IPS DF 6.9 (cell line): ENCODE measurements at places on chromosomes 6 and 20.

- no peak overlapping the region for H3K27ac ChIP-seq
- no peak overlapping the region for H3K4me3 ChIP-seq
- DNase-seq, result no peak
- no peaks in the 10 kb centered on the region for H3K4me1 ChIP-seq
Measured at GRCh38 chr6:141667580-141668309, 465.0 kb upstream of the GJE1 start.

- no peaks in the 10 kb centered on the region for H3K36me3 ChIP-seq
- H3K27me3 ChIP-seq, result no peaks in the 10 kb centered on the region
- no peak for DNase-seq
- no peaks in the 10 kb centered on the region for H3K4me1 ChIP-seq
- no peak overlapping the region for H3K4me3 ChIP-seq
Measured at GRCh38 chr6:164078532-164079274, 664.2 kb downstream of the QKI start.

DNA sequence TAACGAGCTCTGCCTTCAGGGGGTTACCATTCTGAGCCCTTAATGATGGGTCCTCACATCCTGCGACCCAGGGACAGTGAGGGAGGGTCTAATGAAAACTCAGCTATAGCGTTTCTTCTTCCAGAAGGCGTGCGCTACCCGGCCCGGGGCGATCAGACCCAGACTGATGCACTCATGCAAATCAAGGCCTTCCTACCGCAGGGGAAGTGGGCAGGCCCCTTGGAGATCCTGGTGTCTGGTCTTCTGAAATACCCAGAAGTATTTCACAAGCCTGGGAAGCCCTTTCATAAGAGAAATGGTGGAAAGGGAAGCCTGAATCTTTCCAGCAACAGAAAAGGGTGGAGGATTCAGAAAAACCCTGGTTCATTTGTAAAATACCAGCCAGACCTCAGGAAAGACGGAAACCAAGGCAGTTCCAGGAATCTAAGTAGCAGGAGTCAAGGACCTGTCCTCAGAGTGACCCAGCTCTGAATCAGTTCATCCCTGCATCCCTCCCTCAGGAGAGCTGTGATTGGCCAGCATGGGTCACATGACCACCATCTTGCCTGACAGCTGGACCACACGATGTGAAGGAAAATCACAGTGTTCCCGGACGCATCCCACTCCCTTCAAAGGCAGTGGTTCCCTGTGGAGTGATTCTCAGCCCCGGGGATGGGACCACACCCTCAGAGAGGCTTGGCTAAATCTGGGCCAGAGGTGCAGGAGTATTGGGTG, 12.7 kb downstream of the BFSP1 start:
- H3K4me1 ChIP-seq, result no peaks in the 10 kb centered on the region
- no peak overlapping the region for H3K27ac ChIP-seq
- no peaks in the 10 kb centered on the region for H3K27me3 ChIP-seq

GRCh38 chr6:141152951-141153350, 979.8 kb upstream of the GJE1 start:
- H3K4me1 ChIP-seq, result 0 out of 2 replicates have a peak, but pooled peaks cover 2% of the 10 kb centered on the region
- no peak for DNase-seq
- no peak overlapping the region for H3K27ac ChIP-seq
- H3K4me3 ChIP-seq, result no peak overlapping the region
- no peaks in the 10 kb centered on the region for H3K36me3 ChIP-seq

GRCh38 chr20:33054381-33054780, 678 bp downstream of the BPIFB3 start:
- no peaks in the 10 kb centered on the region for H3K36me3 ChIP-seq
- DNase-seq, result no peak
- H3K4me3 ChIP-seq, result no peak overlapping the region
- no peak overlapping the region for H3K27ac ChIP-seq
- H3K27me3 ChIP-seq, result no peaks in the 10 kb centered on the region
- H3K4me1 ChIP-seq, result no peaks in the 10 kb centered on the region

- H3K4me3 ChIP-seq, result no peak overlapping the region
- H3K27me3 ChIP-seq, result no peaks in the 10 kb centered on the region
Measured at GRCh38 chr6:37878150-37878710, 58.7 kb downstream of the ZFAND3 start.

- DNase-seq, result no peak
- H3K27ac ChIP-seq, result no peak overlapping the region
- H3K4me3 ChIP-seq, result no peak overlapping the region
Measured at GRCh38 chr20:40960521-40960956, 68.1 kb upstream of the TOP1 start.

DNA sequence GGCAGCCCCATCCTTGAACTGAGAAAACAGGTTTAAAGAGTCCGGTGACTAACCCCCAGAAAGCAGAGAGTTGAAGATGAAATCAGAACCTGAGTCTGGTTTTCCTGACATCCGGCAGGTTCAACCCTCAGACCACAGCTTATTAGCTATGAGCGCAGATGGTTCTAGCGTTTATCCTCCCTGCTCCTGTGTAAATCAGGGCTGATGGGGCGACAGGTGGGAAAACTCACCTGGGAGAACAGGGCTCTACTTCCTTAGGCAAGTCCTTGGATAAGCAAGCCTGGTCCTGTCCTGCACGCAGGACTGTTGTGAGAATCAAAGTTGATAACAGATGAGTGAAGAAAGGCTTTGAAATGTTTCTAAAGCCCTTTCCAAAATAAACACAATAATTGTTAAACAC, 31.4 kb downstream of the GHRH start:
- DNase-seq, result no peak
- H3K27ac ChIP-seq, result no peak overlapping the region
- H3K36me3 ChIP-seq, result peaks cover 41% of the 10 kb centered on the region
- H3K27me3 ChIP-seq, result no peaks in the 10 kb centered on the region
- no peak overlapping the region for H3K4me3 ChIP-seq

- no peaks in the 10 kb centered on the region for H3K36me3 ChIP-seq
- H3K27me3 ChIP-seq, result no peaks in the 10 kb centered on the region
- H3K27ac ChIP-seq, result no peak overlapping the region
- peaks cover 3% of the 10 kb centered on the region; the same call in 1 of the 2 replicates for H3K4me1 ChIP-seq
- H3K4me3 ChIP-seq, result no peak overlapping the region
- DNase-seq, result no peak
Measured at GRCh38 chr6:5274231-5274630, 12.9 kb downstream of the FARS2 start.

- no peak overlapping the region for H3K4me3 ChIP-seq
- no peaks in the 10 kb centered on the region for H3K36me3 ChIP-seq
- DNase-seq, result no peak
- no peaks in the 10 kb centered on the region for H3K4me1 ChIP-seq
Measured at GRCh38 chr20:39627765-39628164, 665.6 kb downstream of the DHX35 start.

DNA sequence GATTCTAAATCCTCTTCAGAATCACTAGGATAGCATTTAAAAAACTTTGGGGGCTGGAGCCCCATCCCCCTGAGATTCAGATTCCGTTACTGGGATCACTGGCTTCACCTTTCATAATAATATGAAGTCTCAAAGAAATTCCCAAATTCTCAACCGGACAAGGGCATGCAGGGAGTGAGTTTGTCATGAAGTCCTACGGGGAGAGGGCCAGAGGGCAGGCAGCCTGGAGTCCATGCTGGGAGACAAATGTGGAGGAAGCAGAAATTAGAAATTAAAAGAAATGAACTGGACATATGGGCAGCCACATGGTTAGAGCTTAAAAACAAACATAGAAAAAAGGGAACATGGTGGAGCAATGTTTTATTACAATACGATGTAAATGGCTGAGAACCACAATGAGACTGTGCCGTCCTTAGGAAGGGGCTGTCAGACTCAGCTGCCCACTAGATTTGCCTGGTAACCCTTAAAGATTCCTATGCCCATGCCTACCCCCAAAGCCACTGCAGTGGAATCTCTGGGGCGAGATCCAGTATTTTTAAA, 142.6 kb downstream of the CEBPB start:
- no peaks in the 10 kb centered on the region for H3K36me3 ChIP-seq
- no peaks in the 10 kb centered on the region for H3K27me3 ChIP-seq
- no peaks in the 10 kb centered on the region for H3K4me1 ChIP-seq
- DNase-seq, result no peak

DNA sequence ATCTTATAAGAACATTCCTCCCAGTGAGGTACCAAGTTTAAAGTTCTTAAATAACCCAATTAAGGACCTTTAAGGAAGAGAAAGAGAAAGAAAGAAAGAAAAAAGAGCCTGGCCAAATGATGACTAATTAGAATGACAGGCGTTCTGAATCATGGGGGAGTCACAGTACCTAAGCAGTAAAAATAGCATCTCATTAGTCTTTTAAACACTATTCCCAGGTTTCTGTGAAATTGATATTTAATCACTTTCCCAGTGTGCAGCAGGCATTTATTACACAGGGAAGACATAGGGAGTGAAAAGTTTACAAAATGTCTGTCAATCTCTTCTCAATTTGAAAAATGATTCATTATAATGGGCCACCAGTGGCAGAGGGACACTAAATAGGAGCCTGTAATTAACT, 251.4 kb upstream of the MANEA start:
- no peaks in the 10 kb centered on the region for H3K36me3 ChIP-seq
- H3K4me3 ChIP-seq, result no peak overlapping the region
- no peak for DNase-seq
- H3K27me3 ChIP-seq, result no peaks in the 10 kb centered on the region
- H3K27ac ChIP-seq, result no peak overlapping the region

DNA sequence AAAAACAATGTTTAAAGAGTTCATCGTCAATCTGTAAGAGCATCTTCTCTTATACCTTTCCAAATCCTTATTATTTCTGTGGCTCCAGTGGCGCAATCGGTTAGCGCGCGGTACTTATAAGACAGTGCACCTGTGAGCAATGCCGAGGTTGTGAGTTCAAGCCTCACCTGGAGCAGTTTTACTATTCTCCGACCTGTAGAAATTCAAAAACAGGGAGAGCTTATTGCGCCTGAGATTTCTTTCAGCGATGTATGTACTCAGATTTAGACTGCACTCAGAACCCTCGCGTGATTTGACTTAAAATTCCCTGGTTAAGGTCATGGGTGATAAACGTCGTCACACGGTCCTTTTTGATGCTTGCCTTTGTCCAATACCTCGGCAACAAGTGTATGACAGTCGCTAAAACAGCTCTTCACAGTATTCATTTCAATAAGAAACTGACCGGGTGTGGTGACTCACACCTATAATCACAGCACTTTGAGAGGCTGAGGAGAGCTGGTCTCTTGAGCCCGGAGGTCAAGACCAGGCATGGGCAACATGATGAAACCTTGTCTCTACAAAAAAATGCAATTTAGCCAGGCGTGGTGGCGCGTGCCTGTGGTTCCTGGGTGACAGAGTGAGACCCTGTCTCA, 11.9 kb downstream of the GPX5 start:
- H3K4me1 ChIP-seq, result no peaks in the 10 kb centered on the region
- H3K27ac ChIP-seq, result no peak overlapping the region
- no peaks in the 10 kb centered on the region for H3K27me3 ChIP-seq
- H3K36me3 ChIP-seq, result no peaks in the 10 kb centered on the region
- peak overlapping the region; percentile 89; the same call in 1 of the 2 replicates for H3K4me3 ChIP-seq
- DNase-seq, result peak; percentile 68

DNA sequence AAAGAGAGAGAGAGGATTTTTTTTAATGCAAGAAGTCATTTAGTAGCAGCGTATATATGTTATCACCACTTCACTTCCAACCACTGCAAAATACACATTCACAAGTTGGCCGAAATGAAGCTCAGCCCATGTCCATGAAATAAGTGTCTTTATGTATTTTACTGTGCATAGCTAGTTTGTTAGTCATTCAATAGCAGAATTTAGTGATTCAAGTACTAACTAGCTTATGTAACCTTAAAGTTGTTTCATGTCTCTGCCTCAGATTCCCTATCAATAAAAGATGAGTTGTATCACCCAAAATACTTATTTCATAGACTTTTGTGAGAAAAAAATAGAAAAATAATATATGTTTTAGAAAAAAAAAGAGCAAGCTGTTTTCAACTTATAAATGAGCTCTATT, 153.7 kb upstream of the PRDM1 start:
- no peaks in the 10 kb centered on the region for H3K4me1 ChIP-seq
- no peak for DNase-seq
- H3K36me3 ChIP-seq, result no peaks in the 10 kb centered on the region
- H3K27ac ChIP-seq, result no peak overlapping the region
- no peaks in the 10 kb centered on the region for H3K27me3 ChIP-seq
